ENCODE measurements at places on chromosomes 7 and 10. TPM values are rescaled to one million over a fixed set of nuclear protein-coding genes. Genes with fewer than 3 reads are reported as not detected.

Gene RP9
- 6.6 TPM for total RNA-seq

Gene IGF2BP3
- total RNA-seq = 84.1 TPM

Gene GDF2
- total RNA-seq = not detected

Gene SOSTDC1
- total RNA-seq = 12.6 TPM

Gene HOXA5
- not detected for total RNA-seq

Gene PSPH
- 19.8 TPM for total RNA-seq

Gene IDI2
- not detected for total RNA-seq
